ENCODE measurements at places on chromosomes 3 and 15.

GRCh38 chr3:128932516-128933212, 53.2 kb downstream of the ACAD9 start:
- no peak for DNase-seq

DNA sequence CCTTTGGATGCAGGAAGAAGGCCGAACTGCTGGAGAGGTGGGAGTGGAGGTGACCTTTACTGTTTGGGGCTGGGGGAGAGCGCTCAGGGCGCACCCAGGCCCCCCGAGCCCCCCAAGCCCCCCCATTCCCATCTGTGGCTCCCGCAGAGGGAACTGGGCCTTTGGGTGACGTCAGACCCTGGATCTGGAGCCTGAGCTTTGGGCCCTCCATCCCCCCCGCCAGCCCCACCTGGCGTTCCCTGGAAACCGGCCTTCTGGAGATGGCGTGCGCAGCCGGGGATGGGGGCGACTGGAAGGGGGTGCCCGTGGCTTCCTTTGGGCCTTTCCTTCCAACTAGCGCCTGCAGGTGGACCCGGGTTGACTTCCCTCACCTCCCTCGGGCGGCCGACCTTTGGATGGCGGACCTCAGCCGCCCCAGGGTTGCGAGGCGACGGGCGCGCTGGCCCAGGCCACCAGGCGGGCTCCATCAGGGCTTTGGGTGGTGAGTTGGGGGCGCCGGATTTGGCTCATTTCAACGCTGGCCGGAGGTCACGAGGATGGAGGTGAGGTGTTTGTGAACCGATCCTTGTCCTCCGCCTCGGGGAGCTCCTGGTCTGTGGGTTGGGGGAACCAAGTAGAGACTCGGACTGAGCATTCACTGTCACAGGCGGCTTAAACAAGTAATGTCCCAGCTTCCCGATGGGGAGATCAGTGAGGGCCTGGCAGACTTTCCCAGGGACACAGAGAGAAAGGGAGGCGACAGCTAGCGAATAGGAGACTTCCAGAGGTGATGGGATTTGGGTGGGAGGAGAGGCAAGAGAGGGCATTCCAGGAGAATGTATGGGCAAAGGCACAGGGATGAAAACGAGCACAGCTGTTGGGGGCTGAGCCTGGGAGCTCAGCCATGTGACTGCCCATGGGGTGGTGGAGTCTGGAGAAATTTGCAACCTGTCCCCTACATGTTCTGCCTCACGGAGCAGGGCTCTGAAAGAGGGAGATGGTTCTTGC, 709 bp downstream of the SCAMP5 start:
- DNase-seq, result no peak

- no peak for DNase-seq
These were observed 64.8 kb upstream of the HEG1 start for GRCh38 chr3:125120379-125121122.

- DNase-seq, result no peak
These were observed 16.2 kb upstream of the PSTPIP1 start for GRCh38 chr15:76978522-76979330.

DNA sequence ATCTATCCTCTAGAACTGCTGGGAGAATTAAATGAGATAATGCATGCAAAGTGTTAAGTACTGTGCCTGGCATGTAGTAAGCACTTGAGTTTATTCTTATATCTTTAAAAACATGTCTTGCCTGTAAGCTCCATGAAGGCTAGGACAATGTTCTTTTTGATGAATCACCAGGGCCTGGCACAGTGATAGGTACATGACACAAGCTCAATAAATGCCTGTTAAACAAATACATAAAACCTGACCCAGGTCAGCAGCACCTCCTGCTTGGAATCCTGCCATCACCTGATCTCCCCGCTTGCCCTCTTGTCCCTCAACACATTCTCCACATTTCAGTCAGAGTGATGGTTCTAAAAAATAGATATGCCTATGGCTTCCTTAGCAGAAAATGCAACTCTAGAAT, 186.8 kb downstream of the CHST2 start:
- DNase-seq, result no peak

GRCh38 chr15:68370768-68371151, 61.2 kb downstream of the ITGA11 start:
- DNase-seq, result no peak
